Liver (tissue), 10 donors: ENCODE measurements at places on chromosomes 3 and 15. TPM values are rescaled to one million over a fixed set of nuclear protein-coding genes. Genes with fewer than 3 reads are reported as not detected.

The BOC gene
- 1.5 TPM for total RNA-seq

- DNase-seq: no peak
- H3K27ac ChIP-seq: no peak overlapping the region
- H3K27me3 ChIP-seq: no peaks in the 10 kb centered on the region
- no peaks in the 10 kb centered on the region for H3K36me3 ChIP-seq
- H3K4me3 ChIP-seq: no peak overlapping the region
Observed at GRCh38 chr3:123054931-123055330, 11.9 kb upstream of the PDIA5 start.

DNA sequence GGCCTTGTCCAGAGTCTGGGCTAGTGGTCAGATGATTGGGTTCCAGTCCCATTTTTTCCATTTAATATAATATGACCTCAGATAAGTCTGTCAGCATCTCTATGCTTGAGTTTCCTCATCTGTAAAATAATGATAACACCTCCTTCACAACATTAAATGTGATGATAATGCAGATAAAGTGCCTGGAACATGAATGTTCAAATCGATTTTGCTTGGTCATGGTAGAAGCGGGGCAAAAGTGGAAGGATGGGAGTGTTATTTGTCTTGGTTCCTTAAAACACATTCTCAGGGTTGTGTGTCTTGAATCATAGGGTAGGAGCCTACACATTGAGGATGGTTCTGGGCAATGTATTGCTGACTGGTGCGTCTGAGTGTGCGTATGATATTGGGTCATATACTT lies 16.9 kb downstream of the ARIH2 start:
- H3K27me3 ChIP-seq: no peaks in the 10 kb centered on the region
- no peak overlapping the region for H3K4me3 ChIP-seq
- H3K4me1 ChIP-seq: peaks cover 5% of the 10 kb centered on the region
- H3K27ac ChIP-seq: no peak overlapping the region

DNA sequence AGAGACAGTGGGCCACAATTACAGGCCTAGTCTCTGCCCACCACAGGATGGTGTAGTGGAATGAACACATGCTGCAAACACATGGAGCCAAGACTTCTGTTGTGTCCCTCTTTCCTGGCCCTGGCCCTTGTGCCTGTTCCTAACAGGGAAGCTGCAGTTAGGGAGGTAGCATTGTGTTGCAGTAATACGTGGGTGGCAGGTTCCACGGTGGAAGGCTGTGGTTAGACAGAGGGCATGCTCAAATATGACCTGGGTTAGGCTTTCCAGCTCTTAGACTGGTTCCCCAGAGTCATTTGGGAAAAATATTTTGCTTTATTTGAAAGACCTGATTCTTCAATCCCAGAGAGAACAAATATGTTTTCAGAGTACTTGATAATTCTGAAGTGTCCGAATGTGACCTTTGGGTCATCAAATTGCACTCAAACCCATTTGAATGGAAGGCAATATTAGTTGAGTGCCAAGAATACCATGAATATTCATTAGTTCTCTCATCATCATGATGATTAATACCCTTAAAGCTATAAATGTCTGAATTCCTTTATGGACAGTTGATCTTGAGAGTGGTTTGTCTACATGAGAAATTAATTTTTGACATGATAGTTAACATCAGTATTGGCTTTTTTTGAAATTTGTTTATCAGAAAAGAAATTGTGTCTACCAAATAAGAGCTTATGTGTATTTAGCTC lies 28.5 kb downstream of the PLAAT1 start:
- H3K36me3 ChIP-seq: no peaks in the 10 kb centered on the region
- no peak for DNase-seq
- H3K4me3 ChIP-seq: no peak overlapping the region

The FOXB1 gene
- not detected for total RNA-seq

GRCh38 chr3:18234717-18235335 lies 190.3 kb downstream of the SATB1 start:
- H3K36me3 ChIP-seq: no peaks in the 10 kb centered on the region
- no peak for DNase-seq
- H3K4me3 ChIP-seq: no peak overlapping the region
- H3K27ac ChIP-seq: no peak overlapping the region
- no peaks in the 10 kb centered on the region for H3K27me3 ChIP-seq

The OR5K3 gene
- not detected for total RNA-seq

The CLRN1 gene
- not detected for total RNA-seq

The NR1I2 gene
- 3.2 TPM for total RNA-seq

DNA sequence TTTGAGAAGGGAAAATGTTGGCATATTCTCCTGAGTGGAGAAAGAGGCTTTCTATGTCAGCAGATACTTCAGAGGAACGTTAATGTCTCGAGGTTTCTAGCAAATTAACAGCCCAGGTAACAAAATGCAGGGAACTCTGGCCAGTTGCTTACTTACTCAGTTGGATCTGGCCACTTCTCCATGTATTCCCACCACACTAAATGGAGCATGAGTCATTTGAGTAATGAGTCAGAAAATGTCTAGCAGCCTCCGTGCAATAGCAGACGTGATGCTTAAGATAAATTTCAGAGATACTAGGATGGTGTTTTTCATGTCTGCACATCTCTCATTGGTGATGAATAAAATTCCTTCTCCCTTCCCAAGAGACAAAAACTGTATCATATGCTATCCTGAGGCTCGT lies 671.5 kb downstream of the FHIT start:
- H3K27ac ChIP-seq: no peak overlapping the region
- H3K4me3 ChIP-seq: no peak overlapping the region
- H3K4me1 ChIP-seq: no peaks in the 10 kb centered on the region
- no peaks in the 10 kb centered on the region for H3K27me3 ChIP-seq

The TASOR gene
- total RNA-seq: 29.3 TPM

GRCh38 chr15:60353245-60353920 lies 44.4 kb downstream of the ANXA2 start:
- no peak overlapping the region for H3K4me3 ChIP-seq
- peaks cover 33% of the 10 kb centered on the region for H3K36me3 ChIP-seq
- no peaks in the 10 kb centered on the region for H3K27me3 ChIP-seq
- no peak overlapping the region for H3K27ac ChIP-seq
- DNase-seq: no peak

The SCAANT1 gene
- not detected for total RNA-seq

- H3K4me3 ChIP-seq: no peak overlapping the region
- no peaks in the 10 kb centered on the region for H3K27me3 ChIP-seq
- no peaks in the 10 kb centered on the region for H3K36me3 ChIP-seq
- H3K4me1 ChIP-seq: no peaks in the 10 kb centered on the region
- H3K27ac ChIP-seq: no peak overlapping the region
Observed at GRCh38 chr3:79052054-79052681, 715.6 kb downstream of the ROBO1 start.

The SPTSSB gene
- total RNA-seq: 1.0 TPM

- no peaks in the 10 kb centered on the region for H3K27me3 ChIP-seq
- DNase-seq: no peak
- H3K36me3 ChIP-seq: no peaks in the 10 kb centered on the region
- no peak overlapping the region for H3K27ac ChIP-seq
- H3K4me1 ChIP-seq: no peaks in the 10 kb centered on the region
- H3K4me3 ChIP-seq: no peak overlapping the region
Observed at GRCh38 chr15:32824777-32825176, 107.0 kb downstream of the GREM1 start.

- no peak overlapping the region for H3K27ac ChIP-seq
- H3K27me3 ChIP-seq: no peaks in the 10 kb centered on the region
- H3K36me3 ChIP-seq: no peaks in the 10 kb centered on the region
- no peak overlapping the region for H3K4me3 ChIP-seq
- peaks cover 42% of the 10 kb centered on the region for H3K4me1 ChIP-seq
Observed at GRCh38 chr3:24357635-24358034, 137.0 kb downstream of the THRB start.

DNA sequence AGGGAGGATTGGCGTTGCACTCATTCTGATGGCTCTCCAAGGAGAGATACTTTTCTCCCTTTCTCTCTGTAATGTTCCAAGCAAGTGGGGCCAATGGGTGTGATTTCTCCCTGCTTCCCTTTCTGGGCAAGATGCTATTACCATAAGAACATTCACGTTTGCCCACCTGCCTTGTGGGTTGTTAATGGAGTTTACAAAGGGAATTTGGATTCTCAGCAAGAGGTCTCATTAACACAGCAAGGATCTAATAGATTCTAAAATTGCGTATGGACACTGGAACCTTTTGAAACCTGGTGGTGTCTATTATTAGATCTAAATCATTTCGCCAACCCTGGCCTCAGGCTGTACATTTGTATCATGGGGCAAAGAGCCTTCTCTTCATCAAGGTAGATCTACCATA lies 74.1 kb downstream of the SLCO3A1 start:
- no peak for DNase-seq
- H3K27ac ChIP-seq: no peak overlapping the region
- no peaks in the 10 kb centered on the region for H3K27me3 ChIP-seq
- no peaks in the 10 kb centered on the region for H3K36me3 ChIP-seq
- H3K4me3 ChIP-seq: no peak overlapping the region
- H3K4me1 ChIP-seq: no peaks in the 10 kb centered on the region

The ACTRT3 gene
- total RNA-seq: 1.3 TPM

- no peaks in the 10 kb centered on the region for H3K36me3 ChIP-seq
- H3K4me1 ChIP-seq: peaks cover 9% of the 10 kb centered on the region
- no peak for DNase-seq
- H3K27ac ChIP-seq: peak overlapping the region; percentile 89
- H3K4me3 ChIP-seq: peak overlapping the region; percentile 95
Observed at GRCh38 chr15:56732135-56732885, 999 bp downstream of the ZNF280D start.

The GABRB3 gene
- 1.2 TPM for total RNA-seq

The CFAP91 gene
- total RNA-seq: 0.23 TPM

The ARHGEF26 gene
- 1.4 TPM for total RNA-seq

DNA sequence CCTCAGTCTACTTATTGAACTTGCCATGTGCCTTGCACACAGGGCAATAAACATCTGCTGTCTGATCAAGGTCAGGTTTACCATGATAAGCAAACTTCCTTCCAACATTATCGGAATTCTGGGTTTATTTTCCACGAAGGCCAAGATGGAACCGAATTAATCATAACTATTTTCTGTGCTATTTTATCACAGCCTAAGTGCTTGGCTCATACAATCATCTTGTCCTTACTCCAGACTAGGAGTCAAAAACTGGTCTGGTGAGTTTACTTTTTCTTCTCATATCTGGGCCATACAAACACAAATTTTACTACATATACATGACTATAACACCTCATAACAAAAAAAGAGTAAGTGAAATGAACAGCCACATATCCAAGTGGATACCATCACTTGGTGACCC lies 2.3 kb downstream of the FBN1 start:
- no peak overlapping the region for H3K27ac ChIP-seq
- DNase-seq: no peak
- H3K4me1 ChIP-seq: peaks cover 19% of the 10 kb centered on the region

DNA sequence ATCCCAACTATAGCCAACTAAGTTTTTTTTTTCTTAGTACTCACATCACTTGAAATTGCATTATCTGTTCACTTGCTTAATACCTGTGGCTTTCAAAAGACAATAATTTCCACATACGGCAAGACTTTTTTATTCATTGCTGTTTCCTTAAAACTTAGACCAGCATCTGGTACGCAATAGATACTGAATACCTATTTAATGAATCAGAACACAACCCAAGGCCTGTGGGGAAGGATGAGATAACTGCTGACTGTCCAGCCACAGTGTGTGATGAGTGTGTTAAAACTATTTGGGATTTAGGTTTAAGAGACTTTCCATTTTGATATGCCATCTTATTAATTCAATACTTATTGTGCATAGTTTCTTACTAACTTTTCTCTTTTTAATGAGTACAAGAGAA lies 988.7 kb downstream of the NTRK3 start:
- H3K4me3 ChIP-seq: no peak overlapping the region
- DNase-seq: no peak
- no peaks in the 10 kb centered on the region for H3K36me3 ChIP-seq
- no peaks in the 10 kb centered on the region for H3K27me3 ChIP-seq
- no peaks in the 10 kb centered on the region for H3K4me1 ChIP-seq

DNA sequence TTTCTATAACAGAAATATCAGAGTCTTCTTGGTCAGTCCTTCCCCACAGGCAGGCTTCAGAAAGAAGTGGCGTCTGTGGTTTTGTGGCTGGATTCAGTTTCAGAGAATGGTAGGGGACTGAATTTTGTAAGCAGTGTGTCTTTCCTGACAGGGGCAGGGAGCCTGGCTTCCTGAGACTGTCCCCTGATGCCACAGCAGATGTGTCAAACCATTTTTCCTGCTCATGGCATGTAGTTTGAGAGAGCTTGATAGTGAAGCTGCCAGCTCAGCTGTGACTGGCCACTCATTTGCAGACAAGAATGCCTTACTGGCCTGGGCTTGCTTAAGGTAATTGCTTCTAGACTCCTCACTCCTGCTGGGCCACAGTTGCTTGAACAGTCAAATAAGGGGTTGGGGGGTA lies 26.4 kb downstream of the LARS2 start:
- no peak overlapping the region for H3K27ac ChIP-seq
- H3K27me3 ChIP-seq: no peaks in the 10 kb centered on the region
- no peak overlapping the region for H3K4me3 ChIP-seq
- no peaks in the 10 kb centered on the region for H3K4me1 ChIP-seq
- DNase-seq: no peak

DNA sequence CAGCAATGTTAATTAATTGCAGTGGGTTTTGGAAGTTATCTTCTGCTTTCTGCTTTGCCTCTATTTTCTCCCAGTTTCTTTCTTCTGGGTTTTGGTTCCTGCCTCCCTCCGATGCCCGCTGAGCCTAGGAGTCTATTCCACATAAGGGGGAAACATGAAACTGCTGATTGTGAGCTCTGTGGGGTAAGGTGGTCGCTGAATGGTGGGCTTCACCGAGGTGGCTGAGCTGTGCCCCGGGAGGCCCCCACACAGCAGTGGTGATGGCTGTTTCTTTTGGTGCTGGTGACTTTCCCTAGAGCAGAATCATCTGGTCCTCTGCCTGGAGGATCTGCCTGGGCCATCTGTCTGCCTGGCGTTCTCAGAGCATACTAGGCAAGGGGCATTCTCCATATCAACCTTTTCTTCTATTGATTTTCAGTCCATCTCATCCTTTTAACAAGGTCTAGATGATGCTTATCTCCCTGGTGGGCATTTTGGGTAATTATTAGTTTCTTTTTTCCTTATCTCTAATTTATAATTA lies 68.8 kb upstream of the ATP2B2 start:
- H3K4me1 ChIP-seq: peaks cover 7% of the 10 kb centered on the region
- no peaks in the 10 kb centered on the region for H3K36me3 ChIP-seq
- H3K27ac ChIP-seq: no peak overlapping the region
- H3K4me3 ChIP-seq: no peak overlapping the region
- H3K27me3 ChIP-seq: no peaks in the 10 kb centered on the region

DNA sequence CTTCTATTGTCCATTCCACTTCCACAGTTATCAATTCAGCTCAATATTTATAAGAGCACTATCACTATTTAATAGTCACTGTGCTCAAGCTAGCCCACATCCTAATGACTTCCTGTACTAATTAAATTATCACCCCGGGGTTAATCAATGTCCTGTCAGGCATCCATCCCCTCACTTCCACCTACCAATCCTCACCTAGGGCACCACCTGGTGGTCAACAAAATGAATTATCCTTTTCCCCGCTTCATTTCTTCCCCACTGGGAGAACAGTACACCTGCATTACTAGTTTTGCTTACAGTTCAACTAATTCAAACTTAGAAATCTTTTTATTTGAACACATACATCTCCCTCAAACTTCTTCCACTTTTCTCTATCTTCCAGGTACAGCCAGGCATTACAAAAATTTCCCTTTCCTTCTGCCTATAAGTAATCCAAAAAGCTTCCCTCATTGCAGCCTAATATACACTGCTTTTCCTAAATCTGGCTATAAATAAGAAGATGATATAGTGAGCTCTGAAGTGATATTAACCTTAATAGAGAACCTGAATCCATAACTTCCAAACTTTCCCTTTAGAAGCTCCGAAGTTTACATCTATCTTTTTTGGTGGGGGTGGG lies 68.5 kb downstream of the TMCC1 start:
- H3K27ac ChIP-seq: no peak overlapping the region
- no peaks in the 10 kb centered on the region for H3K27me3 ChIP-seq
- DNase-seq: peak; percentile 47
- no peak overlapping the region for H3K4me3 ChIP-seq
- peaks cover 12% of the 10 kb centered on the region for H3K4me1 ChIP-seq
